Brain microvascular endothelial cell (primary cell): ENCODE measurements at places on chromosomes 4 and X.
A peak's percentile ranks its signal among the peaks of the same experiment; 100 is the strongest.

DNA sequence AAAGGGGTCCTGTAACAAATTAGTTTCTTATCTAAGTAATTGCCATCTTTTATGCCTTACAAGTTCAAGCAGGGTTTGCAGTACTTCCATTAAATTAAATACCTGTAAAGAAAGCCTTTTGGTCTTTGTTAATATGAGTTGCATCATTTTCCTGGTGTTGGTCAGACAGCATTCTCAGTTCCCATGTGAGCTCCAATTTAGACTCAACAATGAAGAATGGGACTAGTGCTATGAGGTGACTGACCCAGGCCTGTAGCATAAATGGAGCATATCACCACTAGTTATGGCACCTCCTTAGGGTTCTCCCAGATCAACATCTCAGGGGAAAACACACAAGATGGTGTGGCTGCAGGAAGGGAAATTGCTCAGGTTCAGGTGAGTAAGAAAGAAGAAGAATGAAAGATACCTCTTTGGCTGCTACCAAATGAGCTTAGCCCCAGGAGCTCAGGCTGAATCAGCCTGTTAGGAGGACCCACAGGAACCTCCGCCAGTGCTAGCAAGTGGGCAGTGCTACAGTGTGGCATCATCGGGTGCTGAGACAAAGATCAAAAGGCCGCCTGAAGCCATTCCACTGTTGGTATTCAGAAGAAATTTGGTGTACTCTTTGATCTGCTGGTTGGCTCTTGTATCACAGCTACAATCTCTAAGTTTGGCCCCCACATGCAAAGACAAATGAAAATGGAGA, 1.8 kb downstream of the TTC29 start:
- peak; percentile 79 for DNase-seq

DNA sequence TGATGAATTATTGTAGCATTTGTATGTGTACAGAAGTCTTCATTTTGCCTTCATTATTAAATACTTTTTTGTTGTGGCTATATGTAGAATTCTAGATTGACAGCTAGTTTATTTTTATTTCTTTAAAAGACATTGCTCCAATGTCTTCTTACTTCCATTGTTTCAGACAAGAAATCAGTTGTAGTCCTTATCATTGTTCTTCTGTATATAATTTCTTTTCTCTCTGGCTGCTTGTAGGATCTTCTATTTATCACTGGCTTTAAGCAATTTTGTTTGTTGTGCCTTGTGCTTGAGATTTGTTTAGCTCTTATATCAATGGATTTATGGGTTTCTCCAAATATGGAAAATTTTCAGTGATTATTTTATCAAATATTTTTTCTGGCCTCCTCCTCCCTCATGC, 13.5 kb upstream of the GATB start:
- no peak for DNase-seq

- DNase-seq: no peak
Measured at GRCh38 chr4:113773756-113774155, 12.2 kb upstream of the CAMK2D start.

- DNase-seq: no peak
Measured at GRCh38 chrX:151510203-151510602, 53.3 kb upstream of the PASD1 start.

- DNase-seq: no peak
Measured at GRCh38 chrX:111164728-111165127, 68.7 kb downstream of the PAK3 start.

- DNase-seq: no peak
Measured at GRCh38 chr4:2045518-2045951, 13.6 kb upstream of the NAT8L start.

- no peak for DNase-seq
Measured at GRCh38 chr4:107760281-107760947, 40.4 kb upstream of the PAPSS1 start.

DNA sequence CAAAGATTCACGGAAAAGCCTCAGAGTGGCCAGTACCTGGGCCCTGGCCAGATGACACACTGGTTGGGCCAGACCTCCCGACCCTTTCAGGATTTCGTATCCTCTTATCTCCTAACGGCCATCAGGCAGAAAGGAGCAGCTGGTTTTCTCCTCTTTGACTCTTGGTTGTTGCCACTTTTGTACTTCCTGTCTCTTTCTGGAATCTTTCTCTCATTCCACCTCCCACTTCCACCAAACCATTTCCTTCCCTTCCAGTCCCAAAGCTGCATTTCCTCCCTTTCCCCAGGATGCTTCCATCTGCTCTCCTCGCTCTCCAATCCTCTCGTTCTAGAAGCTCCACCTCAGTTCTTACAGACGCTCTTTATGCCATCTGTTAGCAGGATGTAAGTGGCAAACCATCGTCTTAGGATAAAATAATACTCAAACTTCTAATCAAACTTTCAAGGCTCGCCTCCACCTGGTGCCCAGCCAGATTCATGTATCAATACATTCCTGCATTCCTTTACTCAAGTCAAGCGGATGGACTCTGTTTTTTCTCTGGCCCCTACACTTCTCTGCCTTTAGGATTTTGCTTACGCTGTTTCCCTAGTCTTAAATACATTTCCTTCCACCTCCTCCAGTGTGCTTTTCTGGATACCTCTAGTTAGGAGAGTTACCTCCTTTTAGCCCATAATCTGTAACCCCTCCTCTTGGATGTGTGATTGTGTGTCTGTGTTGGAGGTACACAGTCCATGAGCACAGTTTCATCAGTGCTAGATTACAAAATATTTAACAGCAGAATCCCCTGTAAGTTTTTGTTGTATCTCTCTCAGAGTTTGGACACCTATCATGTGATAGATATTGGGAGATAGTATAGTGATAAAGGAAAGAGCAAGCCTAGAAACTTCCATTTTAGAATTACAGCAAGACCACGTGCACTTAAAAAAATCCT, 70.4 kb downstream of the LDB2 start:
- no peak for DNase-seq

DNA sequence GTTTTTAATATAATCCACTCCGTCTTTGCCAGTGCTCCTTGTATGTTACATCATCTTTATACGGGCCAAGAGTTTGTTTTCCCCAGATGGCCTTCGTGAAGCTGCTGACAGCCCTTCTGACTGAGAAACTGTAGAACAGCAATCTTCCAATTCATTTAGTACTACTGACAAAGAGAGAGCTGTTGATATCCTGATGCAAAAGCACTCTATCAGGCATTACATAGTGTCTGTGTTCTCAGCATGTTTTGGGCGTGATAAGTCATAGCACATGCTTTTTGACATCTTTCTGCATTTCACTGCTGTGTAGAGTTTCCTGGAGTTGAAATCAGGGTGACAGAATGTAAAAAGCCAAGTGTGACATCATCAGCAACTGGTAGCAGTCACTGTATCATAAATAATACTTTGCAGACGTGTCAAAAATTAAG, 746.3 kb upstream of the FAM241A start:
- DNase-seq: no peak

- peak; percentile 81 for DNase-seq
Measured at GRCh38 chr4:40309250-40309774, 25.8 kb upstream of the CHRNA9 start.

DNA sequence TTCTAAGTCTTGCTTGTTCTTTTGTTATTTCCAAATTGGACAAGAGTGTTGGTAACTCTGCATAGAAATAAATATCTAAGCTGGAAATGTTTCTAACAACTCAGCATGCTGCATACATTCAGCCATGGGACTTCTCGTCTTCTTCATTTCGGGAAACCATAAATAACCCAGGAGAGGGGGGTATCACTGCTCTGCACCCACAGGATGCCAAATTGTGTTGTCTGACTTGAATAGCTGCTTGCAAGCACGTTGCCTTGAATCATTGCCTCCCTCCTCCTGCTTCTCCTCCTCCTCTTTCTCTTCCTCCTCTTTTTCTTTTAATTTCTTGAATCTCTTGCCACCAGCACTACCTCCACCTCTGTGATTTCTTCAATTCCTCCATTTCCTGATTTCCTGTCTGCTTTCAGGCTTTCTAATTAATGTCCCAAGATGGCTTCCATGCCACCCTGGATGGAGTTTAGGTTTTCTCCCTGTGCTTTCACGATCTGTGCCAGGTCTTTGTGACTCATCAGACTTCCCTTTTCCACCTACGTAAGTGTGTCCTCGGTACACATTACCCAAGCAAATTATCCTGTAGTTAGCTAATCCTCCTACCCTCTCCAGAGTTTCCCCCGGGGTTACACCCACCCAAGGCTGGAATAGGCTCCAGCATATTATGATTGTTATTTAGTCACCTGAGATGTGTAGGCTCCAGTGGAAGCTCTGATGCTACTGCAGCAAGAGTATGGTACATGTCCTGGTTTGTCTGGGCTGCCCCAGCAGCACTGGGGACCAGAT, 122.6 kb upstream of the VCX3B start:
- no peak for DNase-seq

DNA sequence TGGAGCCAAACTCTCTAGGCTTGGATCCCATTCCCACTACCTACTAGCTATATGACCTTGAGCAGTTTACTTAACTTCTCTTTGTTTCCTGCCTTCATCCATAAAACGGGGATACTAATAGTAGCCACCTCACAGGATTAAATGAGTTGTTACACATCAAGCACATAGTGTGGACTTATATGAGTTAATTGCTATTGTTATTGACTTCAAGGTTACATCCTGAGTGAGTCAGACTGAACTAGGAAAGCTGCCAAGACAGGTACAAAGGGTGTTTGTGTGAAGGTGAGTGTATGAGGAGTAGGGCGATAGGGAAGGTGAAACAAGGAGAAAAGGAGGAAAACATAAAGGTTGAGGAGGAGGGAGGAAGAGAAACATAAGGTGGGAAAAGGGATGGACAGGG, 32.2 kb downstream of the TFDP3 start:
- DNase-seq: no peak

DNA sequence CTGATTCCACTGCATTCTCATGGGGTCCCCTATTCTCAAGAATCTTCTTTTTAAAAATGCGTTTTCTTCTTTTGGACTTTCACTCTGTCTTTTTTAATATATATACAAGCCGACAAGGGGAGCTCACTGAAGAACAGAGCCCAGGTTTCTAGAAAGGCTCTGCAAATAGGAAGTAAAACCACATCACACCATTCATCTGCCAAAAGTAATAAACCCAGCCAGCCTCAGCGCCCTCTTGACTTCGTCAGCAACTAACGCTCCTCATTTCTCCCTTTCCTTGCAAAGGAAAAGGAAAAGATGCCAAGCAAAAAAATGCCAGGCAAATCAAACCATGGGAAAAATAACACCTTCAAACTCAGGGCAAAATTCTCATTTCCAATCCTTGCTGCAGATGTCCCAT, 136.4 kb downstream of the HHIP start:
- no peak for DNase-seq

- no peak for DNase-seq
Measured at GRCh38 chr4:1109333-1109732, 4.0 kb downstream of the RNF212 start.

GRCh38 chr4:153075836-153076518, 128.3 kb upstream of the TRIM2 start:
- DNase-seq: no peak

DNA sequence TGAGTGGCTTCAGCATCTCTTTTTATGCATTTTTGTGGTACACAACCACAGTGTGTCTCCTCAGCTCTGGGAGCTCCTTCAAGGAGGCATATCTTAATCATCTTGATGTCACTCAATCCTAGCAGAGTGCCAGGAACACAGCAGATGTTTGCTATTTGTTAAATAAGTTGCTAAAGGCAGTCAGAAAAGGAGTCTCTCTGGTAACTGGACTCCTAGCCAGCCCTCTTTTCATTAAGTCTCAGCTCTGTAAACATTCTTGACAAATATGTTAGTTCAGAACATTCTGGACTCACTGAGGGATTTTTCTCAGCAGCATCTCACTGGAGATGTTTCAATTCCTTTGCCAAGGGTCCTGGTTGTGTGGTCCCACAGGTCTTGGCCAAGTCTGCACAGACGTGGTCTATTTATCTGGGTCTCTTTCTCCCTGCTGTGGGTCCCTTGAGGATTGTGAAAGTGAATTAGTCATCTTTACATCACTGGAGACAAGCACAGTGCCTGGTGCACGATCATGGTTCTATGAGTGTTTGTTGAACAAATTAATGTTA, 20.3 kb upstream of the FAM9C start:
- peak; percentile 59 for DNase-seq

- no peak for DNase-seq
Measured at GRCh38 chrX:107153005-107153404, 34.4 kb upstream of the RBM41 start.

GRCh38 chrX:121227888-121228287, 180.5 kb downstream of the GLUD2 start:
- no peak for DNase-seq

DNA sequence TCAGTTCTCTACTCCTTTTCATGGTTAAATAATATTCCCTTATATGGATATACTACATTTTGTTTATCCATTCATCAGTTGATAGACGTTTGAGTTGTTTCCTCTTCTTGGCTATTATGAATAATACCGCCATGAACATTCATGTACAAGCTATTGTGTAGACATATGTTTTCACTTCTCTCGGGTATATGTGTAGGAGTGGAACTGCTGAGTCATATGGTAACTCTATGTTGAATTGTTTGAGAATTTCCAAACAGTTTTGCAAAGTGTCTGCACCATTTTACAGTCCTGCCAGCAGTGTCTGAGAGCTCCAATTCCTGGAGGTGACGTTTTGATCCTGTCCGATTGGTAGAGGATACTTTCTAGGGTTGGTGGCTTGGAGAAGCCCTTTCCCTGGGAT, 23.6 kb downstream of the PLAC1 start:
- no peak for DNase-seq

DNA sequence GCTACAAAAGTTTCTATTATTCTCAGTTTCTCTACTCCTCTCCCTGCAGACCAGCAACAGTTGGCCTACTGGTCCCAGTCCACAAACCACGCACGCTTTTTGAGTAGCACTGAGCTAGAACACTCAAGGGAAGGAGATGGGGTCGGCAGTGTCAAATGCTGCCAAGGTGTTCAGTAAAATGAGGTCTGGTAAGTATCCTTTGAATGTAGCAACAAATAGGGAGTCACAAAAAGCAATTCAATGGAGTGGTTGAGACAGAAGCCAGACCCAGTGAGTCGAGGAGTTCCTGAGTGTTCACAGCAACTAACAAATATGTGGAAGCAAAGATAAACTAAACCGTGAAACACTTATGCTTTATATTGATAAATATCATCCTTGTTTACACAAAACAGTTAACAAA, 355.7 kb downstream of the MID1IP1 start:
- DNase-seq: no peak

DNA sequence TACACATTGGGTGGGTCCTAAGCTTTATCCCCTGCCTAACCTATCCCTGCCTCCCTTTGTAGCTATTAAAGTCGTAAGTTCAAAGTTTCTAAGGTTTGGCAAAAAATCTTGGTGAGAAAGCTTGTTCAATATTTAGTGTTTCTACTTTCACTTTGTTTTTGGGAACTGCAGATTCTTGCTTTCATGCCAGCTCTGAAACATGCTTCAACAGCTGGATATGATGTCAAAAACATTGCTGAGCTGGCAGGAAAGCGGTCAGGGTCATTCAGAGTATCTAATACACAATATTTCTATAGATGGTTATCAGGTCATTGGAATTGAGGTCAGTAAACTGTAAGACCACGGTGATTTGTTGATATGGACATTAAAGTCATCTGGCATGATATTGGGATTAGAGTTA, 19.7 kb downstream of the CENPI start:
- no peak for DNase-seq

GRCh38 chrX:25754399-25754798, 383.7 kb upstream of the MAGEB18 start:
- no peak for DNase-seq
